ENCODE measurements at places on chromosomes 12 and 14.
A peak's percentile ranks its signal among the peaks of the same experiment; 100 is the strongest.

DNA sequence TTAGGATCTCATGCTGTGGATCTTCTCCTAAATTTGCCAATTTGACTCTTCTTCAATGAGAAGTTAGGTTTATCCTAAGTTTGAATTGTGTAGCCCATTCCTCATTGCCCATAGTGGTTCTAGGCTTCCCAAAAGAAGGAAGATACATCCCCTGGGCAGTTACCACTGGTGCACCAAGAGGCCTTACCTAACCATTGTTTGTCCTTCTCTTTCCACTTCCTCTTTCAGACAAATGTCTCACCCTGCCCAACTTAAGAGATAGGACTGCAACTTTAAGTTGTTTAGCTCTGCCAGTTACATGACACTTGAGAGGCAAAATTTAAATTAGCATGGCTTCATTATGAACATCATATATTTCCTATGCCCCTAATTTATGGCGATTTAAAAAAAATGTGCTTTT, 9.4 kb upstream of the KCNH3 start:
- no peak for DNase-seq

GRCh38 chr12:71760471-71760870, 5.8 kb downstream of the RAB21 start:
- no peak for DNase-seq

GRCh38 chr12:24922090-24922489, 26.8 kb downstream of the BCAT1 start:
- no peak for DNase-seq

GRCh38 chr12:12661086-12661856, 34.7 kb downstream of the GPR19 start:
- no peak for DNase-seq

- DNase-seq, result no peak
Observed at GRCh38 chr12:102957339-102958050, at the start of gene ASCL1. TSS of gene ASCL1 (plus strand) at chr12:102957674. CDS start at chr12:102958245, 571 bp downstream.

DNA sequence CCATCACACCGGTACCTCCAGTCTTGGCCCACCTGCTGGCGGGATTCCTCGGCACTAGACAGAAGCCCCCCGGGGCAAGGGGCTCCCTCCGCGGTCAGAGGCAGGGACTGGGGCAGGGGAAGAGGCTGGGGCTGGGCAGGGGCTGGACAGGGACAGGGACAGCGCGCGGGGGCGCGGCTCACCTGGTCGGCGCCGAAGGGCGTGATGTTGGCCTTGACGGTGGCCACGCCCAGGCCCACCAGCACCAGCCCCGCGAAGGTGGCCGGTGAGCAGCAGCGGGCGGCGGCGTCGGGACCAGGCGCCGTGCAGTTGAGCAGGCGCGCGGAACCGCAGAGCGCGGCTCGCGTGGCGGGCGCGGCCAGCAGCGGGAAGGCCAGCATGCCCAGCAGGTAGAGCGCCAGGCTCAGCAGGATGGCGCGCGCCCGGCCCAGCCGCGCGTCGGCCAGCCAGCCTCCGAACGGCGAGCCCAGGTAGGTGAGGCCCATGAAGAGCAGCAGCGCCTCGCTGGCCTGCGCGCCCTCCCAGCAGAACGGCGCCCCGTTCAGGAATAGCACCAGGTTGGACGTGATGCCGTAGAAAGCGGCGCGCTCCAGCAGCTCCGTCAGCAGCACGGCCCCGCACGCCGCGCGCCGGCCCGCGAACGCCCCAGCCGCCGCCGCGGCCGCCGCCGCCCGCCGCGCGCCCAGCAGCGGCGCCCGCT, 392 bp downstream of the SLC15A4 start:
- no peak for DNase-seq

GRCh38 chr14:75242546-75243273, 35.9 kb upstream of the FOS start:
- DNase-seq, result no peak

- no peak for DNase-seq
Observed at GRCh38 chr14:94636744-94637412, 24.7 kb downstream of the SERPINA3 start.

GRCh38 chr12:41940571-41940970, 204.1 kb downstream of the GXYLT1 start:
- no peak for DNase-seq

GRCh38 chr14:22845821-22846625, 9.6 kb downstream of the MMP14 start:
- DNase-seq, result no peak

DNA sequence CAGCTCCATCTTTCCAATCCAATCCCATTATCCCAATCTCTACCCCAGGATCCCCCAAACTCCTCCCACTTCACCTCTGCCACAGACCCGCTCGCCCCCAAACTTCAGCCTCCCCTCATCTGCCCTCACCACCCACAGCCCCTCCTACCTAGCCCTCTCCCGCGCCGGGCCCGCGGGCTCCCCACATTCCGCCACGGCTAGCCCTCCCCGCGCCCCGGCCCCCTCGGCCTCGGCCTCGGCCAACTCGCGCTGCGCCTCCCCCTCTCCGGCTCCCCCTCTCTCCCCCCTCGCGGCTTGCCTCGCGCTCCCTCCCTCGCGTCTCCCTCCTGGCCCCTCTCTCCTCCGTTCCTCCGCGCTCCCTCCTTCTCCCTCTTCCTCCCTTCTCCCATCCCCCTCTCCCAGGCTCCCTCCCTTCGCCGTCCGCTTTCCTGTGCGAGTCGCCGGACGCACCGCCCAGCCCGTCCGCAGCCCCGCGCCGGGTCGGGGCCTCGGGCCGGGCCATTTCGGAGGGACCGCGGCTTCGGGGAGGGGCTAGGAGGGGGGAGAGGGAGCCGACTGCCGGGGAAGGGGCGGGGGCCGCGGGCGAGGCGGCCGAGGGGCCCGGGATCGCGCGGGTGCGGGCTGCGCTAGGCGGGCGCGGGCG, at the start of gene ATN1:
TSS of gene ATN1 (plus strand) at position 581 of the 643 bp plus-strand sequence. CDS start 6,043 bp downstream, outside the sequence.
- peak; percentile 29 for DNase-seq

DNA sequence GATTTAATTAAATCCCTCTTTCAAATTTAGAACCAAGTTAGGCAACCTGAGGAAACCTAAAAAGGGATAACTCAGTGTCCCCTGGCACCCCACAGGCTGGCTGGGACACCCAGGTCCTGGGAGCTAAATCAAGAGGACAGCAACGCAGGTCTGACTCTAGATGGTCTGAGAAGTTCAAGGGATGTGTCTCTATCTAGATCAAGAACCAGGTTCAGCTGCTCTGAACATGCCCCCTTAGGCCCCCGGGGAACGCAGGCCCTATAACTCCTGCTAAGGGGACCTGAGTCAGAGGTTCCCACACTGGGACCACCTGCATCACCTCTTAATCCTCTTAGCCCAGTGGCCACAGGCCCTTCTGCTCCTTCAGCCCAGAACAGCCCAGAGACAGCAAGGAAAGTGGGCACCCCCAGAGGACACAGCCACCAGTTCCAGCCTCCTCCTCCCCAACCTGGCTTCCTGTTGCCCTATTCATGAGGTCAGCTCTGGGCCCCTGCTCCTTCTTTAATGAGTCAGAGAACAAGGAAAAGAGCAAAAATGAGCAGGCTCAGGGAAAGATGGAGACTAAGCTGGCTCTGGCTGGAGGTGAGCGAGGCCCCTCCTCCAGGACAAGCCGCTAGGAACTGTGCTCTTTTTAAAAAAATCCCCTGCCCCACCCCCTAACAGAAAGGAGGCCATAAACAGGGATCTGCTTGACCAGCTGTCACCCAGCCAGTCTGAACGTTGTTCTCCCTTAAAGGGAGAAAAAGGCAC, 10.8 kb downstream of the PITPNM2 start:
- no peak for DNase-seq

DNA sequence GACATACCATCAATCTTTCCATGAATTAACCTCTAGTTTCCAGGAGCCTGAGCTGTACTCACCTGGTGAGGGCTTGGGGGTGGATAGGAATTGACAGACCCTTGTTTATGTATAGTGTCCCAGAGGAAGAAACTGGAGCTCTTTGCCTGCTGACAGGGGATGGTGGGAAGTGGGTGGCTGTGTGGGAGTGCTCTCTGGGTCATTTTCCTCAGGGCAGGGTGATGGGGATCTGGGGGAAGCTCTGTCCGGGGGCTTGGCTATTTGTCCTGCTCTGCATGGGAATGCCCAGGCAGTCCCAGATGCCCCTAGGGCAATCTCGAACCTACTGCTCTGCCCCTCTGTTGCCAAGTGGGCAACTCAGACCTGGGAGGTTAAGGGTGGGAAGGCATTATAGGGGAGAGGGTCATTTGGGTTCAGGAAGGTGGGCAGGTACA, 21.8 kb upstream of the DHRS2 start:
- DNase-seq, result no peak

- DNase-seq, result no peak
Observed at GRCh38 chr12:74741112-74741511, 203.5 kb downstream of the ATXN7L3B start.

GRCh38 chr12:3342051-3342450, 149.0 kb upstream of the PRMT8 start:
- no peak for DNase-seq

DNA sequence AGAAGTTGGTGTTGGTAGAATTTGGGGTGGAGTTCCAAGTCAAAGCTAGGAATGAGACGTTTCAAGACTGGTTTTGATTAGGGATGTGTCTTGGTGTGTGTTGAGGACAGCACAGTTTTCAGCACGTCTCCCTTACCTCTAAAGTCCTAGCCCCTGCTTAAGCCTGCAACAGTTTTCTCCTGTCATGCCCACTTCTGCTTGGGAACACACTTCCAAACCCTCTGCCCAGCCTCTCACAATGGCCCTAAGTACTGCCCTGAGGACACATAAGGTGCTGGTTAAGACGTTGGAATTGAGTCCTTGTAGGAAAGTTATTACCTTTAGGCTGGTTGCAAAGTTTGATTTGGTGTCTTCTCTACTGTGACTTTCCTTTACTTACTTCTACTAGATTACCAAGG, 710 bp upstream of the BMAL2 start:
- DNase-seq, result no peak

- peak; percentile 48 for DNase-seq
Observed at GRCh38 chr14:99628887-99629618, 15.9 kb upstream of the HHIPL1 start.

DNA sequence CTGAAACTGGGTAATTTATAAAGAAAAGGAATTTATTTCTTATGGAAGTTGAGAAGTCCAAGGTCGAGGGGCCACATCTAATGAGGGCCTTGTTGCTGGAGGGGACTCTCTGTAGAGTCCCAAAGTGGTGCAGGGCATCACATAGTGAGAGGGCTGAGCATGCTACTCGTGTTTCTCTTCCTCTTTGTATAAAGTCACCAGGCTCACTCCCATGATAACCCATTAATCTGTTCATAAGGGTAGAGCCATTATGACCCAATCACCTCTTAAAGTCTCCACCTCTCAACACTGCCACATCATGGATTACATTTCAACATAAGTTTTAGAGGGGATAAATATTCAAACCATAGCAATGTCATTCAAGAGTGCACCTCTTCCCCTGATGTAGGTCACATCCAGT, 79.1 kb upstream of the ATP2B1 start:
- DNase-seq, result no peak

GRCh38 chr14:22850944-22851764, 14.8 kb downstream of the MMP14 start:
- no peak for DNase-seq

GRCh38 chr14:21087294-21088091, 11.0 kb downstream of the ZNF219 start:
- DNase-seq, result no peak

DNA sequence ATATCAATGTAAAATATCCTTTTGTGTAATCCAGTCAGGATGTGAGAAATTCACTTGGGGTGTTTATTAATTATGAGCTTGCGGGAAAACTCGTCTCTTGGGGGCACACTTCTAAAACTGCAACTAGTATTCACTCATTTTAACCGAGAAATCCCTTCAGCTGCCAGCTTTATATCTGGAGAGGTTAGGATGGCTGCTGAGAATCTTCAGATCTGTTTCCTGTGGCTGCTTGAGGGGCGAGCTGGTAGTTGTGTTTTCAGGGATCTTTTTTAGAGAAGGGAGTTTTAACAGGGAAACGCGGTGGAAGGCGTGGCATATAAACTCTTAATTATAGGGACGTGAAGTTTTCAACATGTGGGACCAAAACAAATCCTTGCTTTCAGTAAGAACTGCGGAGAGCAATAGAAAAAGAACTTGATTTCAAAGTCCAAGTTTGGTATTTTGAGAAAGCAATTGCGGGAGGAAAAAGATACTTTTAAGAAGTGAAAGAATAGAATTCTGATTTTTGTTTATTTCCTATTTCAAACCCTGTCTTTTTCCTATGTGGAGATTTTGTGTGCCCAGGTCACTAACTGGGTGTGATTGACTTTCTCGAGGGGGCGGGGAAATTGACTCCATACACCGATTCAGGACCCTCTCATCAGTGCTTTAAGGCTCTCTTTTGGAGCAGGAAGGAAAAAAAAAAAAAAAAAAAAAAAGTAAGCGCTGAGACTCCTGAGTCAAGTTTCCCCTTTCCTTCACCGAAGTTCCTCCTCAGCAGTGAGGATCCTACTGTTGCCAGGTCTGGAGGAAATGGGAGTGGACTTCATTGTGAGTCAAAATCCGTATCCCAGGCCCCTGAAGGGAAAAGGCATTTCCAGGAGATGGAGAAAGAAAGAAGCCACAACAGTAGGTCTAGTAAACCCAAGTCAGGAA, 1.1 kb downstream of the PPFIBP1 start:
- no peak for DNase-seq

DNA sequence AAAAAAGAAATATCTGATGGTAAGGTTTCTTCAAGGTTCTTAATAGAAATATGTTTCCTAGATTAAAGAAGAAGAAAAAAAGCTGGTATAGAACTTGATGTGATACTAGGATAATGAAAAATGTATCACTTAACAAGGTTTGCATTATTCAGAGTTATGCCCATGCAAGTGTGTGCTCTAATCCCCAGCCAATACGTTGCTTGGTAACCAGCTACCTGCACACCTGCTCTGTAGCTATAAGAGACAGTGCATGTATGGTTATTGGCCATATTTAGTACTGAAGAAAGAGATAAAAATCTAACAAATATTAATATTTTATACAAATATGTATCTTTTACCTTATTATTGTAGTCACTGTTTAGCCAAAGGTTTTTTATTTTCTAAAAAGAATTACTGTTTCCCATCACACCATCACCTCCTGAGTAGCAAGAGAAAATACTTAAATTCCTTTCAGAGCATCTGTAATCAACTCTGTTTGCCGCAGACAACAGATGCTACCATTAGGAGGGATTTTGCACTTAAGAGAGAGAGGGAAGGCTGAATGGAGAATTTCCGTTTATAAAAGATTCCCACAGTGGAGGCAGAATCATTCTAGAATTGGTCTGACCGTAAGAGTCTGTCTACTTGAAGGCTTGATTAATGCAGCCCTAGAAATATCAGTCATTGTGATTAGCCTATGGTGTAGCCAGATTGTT, 115.6 kb downstream of the NEDD1 start:
- no peak for DNase-seq

All from activated CD4-positive, alpha-beta T cell treated with anti-CD3 and anti-CD28 coated beads, Interleukin-2, amount 50 U/mL, for 4 hours (primary cell).